ENCODE measurements at places on chromosomes 1 and 21. TPM values are rescaled to one million over a fixed set of nuclear protein-coding genes. Genes with fewer than 3 reads are reported as not detected.

FTCD gene
- 1.1 TPM for polyA plus RNA-seq

SLAMF9 gene
- not detected for polyA plus RNA-seq

OVAAL gene
- not detected for polyA plus RNA-seq

CAMTA1 gene
- 39.5 TPM for polyA plus RNA-seq

DNA sequence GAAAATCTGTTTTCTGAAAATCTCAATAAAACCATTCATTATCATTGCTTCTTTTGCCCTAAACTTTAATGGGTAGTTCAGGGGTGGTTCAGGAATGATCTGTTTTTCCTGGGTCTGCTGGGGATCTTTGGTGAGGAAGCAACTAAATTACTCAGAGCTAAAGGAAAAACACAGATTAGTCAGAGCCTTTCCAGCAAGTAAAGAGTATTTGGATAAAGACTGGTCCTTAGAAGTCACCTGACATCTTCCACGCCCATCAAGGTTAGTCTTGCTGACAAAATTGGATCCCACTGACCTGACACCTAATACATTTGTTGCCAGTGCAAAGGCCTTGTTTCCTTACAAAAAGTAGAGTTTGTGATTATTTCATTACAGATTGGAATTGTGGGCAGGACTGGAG lies 24.2 kb downstream of the HSPA13 start:
- no peak for DNase-seq

- peak; percentile 38 for DNase-seq
These were observed 44.2 kb downstream of the OSBPL9 start for GRCh38 chr1:51661081-51661518.

DNA sequence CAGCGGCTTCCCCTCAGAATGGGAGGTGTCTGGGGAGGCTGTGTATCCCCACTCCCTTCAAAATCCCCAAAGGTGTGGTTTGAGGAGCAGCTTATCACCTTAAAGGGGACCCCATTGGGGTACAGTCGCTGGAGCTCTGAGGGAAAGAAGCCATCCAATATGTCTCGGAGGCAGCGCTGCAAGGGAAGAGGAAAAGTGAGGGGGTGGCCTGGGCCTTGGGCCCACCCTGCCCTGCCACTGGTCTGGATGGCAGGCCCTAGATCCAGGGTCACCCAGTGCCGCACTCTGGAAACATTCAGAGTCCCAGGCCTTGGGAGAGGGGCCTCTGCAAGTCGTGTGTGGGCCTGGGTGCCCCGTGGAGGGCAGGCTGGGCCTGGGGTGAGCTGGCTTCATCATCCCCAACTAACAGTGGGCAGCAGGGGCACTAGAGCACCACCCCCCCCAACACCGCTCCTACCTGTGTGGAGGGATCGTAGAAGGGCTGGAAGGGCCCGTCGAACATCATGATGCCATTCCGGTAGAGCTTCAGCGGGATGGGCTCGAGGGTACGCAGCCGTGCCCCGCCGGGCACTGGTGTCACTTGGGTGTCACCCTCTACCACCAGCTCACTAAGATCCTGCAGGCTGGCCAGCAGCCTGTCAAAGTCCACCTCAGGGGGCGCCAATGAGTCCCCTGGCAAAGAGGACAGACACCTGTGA lies 5.6 kb downstream of the SH3BGRL3 start:
- no peak for DNase-seq

DNA sequence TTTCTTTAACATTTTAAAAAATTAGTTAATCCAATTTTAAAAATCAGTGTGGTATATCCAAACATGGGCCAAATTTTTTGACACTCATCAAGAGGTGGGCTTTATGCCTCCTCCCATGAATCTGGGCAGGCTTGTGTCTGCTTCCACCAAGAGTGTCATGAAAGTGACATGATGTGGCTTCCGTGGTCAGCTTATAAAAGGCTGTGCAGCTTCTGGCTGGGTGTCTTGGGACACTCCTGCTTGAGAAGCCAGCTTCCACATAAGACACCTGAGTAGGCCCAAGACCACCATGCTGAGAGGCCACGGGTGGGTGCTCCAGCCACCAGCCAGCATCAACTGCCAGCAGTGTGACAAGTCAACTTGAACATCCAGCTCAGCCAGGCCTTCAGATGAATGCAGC lies 74.3 kb upstream of the RUNX3 start:
- DNase-seq = no peak

- no peak for DNase-seq
These were observed 264.1 kb downstream of the AKT3 start for GRCh38 chr1:243585982-243586381.

Measured in hindlimb muscle (tissue), 1 donor.